ENCODE measurements at places on chromosomes 7 and 10.

GRCh38 chr7:127655720-127656119, 3.7 kb downstream of the SND1 start:
- DNase-seq = no peak

DNA sequence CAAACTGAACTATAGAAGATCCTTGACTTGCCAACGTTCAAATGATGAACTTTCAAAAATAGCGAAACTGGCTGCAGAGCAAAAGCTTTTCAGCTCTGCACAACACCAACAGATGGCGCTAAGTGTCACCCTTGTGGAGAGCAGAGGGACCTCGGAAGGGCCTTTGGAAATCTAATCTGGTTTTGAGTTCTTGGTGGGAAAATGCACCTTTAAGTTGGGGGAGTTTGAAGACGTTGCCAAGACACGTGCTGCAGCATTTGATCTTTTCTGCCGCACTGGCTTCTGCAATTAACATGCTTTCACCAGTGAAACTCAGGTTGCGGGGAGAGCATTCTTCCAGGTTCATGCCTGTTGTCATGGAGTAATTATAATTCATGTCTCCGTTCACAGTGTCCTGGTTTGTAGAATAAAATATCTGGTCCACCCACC, 26.3 kb upstream of the WDR11 start:
- DNase-seq = no peak

GRCh38 chr10:74955796-74956195, 129.4 kb downstream of the KAT6B start:
- DNase-seq = no peak

- DNase-seq = no peak
Observed at GRCh38 chr10:88045656-88046415, 182.4 kb downstream of the PTEN start.

GRCh38 chr10:78551184-78552005, 517.4 kb upstream of the ZMIZ1 start:
- no peak for DNase-seq

DNA sequence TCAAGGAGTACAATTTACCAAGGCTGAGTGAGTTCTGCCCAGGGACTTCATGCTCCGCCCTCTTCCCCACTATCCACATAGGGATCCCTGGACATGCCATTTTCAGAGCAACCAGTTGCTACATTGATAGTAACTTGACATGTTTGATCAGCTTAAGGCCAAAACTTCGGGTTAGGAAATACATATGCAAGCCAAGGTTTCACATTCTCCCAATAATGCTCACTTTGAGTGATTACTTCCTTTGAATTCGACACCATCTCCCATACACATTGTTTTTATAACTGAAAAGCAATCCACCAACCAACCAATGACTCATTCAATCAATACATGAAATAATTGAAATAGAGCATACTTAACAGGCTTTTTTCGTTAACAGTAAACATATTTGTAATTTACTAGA, 137.9 kb downstream of the GLI3 start:
- no peak for DNase-seq

GRCh38 chr7:11216276-11216675, 242.6 kb downstream of the PHF14 start:
- DNase-seq = no peak

GRCh38 chr10:62492012-62492869, 118.1 kb downstream of the ZNF365 start:
- DNase-seq = peak; percentile 23

DNA sequence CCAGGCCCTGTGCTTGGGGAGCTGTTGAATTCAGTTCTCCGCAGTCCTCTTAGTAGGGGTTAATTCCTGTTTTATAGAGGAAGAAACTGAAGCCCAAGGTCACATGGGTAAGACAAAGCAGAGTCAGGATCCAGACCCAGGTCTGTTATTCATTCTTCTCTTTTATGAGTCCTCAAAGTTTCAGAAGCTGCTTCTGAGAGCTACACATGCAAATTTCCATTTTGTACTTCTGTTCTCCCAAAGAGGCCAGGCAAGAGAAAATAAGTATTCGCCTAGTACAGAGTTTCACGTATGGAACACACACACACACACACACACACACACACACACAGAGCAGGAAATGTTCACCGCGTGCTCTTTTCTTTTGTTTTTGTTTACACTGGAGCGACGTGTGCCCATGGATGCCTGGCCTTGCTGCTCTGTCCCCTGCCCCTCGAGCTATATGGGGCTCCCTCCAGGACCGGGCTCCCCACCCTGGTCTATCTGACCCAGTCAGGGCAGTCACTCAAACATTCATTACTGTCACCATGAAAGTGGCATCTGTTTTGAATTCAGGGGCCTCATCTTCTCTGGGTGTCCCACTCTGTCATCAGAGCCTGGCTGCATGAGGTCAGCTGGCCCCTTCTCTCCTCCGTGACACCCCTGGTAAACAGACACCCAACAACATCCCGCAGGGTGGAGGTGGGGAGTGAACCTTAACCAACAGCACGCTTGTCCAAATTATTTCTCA, 84.4 kb downstream of the TNS3 start:
- no peak for DNase-seq

GRCh38 chr7:608361-608760, 88.7 kb upstream of the PDGFA start:
- DNase-seq = no peak

- no peak for DNase-seq
Observed at GRCh38 chr10:100793055-100793454, 47.7 kb downstream of the PAX2 start.

- no peak for DNase-seq
Observed at GRCh38 chr10:30422151-30422695, 11.8 kb upstream of the MAP3K8 start.

DNA sequence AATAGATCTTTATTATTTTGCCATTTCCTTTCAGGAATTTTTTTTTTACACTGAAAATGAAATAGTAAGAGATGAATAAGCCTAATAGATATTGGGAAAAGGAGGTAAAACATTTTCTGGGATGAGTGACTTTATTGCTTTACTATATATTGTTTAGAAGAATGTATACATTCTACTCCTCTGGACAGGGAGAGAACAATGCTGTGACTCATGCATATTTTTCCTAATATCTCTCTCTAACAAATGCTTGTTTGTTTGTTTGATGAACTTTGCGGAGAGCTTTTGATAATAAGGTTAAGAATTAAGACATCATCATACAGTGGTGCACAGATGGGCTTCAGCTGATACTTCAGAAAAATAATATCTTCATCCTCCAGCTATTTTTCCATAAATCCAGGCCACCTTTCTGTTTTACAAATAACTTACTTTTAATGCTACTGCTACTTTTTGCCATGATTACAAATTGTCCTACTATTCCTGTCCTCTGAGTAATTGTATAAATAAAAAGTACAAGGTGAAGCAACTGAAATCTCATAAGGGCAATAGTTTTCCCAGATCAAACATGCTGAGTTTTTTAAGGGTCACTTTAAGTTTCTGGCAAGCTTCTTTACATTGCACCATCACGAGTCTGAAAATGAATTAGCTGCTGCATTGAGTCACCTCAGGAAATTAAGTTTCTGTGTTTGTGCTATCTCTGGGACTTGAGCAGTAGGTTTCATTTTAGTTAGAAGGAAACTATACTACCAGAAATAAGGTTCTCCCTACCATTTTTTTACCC, 207.3 kb upstream of the POT1 start:
- no peak for DNase-seq

GRCh38 chr7:106152313-106152665, 40.2 kb upstream of the SYPL1 start:
- no peak for DNase-seq

- no peak for DNase-seq
Observed at GRCh38 chr7:2526659-2527504, 7.3 kb downstream of the LFNG start.

GRCh38 chr10:87685832-87686574, 26.3 kb downstream of the PAPSS2 start:
- no peak for DNase-seq

- DNase-seq = no peak
Observed at GRCh38 chr10:127408733-127409132, 140.4 kb upstream of the NPS start.

- no peak for DNase-seq
Observed at GRCh38 chr10:131195116-131195515, 116.4 kb downstream of the TCERG1L start.

GRCh38 chr10:3082290-3082689, 14.9 kb downstream of the PFKP start:
- no peak for DNase-seq

DNA sequence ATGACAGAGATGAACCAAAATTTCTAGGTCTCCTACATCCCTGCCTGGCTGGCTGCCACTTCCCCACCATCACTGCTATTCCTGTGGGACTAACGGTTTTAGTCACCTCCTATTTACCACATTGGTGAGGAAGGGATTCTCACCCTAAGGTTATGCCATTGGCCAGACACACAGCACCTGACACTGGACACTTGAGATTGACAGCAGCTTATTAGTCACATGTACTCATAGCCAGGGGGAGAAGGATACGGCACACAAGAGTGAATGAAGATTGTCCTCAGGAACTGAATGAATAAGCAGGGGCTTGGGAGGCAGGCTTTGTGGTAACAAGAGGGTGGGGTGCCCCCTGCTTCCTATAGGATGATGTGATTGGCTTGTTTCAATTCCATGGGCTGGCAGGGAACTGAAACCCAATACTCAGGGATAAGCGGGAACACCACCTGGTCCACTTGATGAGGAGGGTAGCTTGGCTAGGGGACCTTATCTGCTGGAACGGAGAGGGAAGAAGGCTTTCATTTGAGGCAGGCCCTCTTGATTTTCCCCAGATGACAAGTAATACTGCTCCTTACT, 99.0 kb downstream of the SPAG6 start:
- no peak for DNase-seq

DNA sequence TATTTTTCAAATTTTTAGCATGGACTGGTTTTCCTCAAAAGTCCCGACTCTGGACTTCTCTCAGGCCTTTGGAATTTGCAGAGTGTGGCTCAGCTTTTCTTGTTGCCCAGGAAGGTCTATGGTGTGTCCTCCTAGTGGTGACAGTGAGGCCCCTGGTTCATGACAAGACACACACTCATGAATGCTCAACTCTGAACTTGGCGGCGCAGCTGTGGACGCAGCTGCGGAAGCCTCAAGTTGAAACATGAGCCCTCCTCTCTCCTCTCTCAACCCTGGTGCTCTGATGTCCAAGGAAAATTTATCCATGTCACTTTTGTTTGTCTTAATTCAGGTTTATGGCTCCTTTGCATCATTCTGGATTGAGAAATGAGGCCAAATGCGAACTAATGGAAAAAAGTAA, 183.9 kb downstream of the HECW1 start:
- no peak for DNase-seq

Data from Caki2 (cell line).